Naive thymus-derived CD4-positive, alpha-beta T cell (primary cell): ENCODE measurements at places on chromosomes 4 and X.

DNA sequence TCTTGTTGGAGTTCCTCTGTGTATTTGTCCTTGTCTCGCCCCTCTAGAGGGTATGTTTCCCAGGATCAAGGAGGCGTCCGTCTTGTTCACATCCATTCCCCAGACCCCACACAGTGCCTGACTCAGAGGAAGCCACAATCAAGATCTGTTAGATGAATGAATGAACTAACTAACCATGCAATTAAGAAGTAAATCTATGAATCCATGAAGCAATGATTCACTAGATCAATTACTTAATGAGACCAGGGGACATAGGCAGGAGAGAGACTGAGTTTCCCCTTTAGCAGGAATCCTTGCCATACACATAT is 11.9 kb downstream of the BLOC1S4 start:
- DNase-seq, result no peak

GRCh38 chrX:40539214-40540142 is 41.3 kb upstream of the ATP6AP2 start:
- peak; percentile 48 for DNase-seq

DNA sequence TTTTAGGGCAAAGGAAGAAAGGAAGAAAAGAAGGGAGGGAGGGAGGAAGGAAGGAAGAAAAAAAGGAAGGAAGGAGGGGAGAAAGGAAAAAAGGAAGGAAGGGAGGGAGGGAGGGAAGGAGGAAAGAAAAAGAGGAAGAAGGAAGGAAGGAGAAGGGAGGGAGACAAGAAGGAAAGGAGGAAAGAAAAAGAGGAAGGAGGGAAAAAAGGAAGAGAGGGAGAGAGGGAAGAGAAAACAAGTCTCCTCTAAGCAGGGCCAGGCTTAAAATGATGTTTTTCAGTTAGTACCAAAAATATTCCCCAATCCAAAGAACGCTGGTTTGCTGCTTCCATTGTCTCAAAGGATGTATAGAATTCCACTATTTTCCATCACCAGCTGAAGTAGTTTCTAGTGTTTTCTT is 2.0 kb downstream of the TIGD4 start:
- DNase-seq, result no peak

- DNase-seq, result no peak
Measured at GRCh38 chr4:91220315-91220714, 1083.5 kb upstream of the GRID2 start.

- DNase-seq, result peak; percentile 41
Measured at GRCh38 chr4:38160487-38161207, 200.4 kb downstream of the PTTG2 start.

- no peak for DNase-seq
Measured at GRCh38 chr4:6663596-6664393, 23.3 kb downstream of the MRFAP1 start.

- DNase-seq, result no peak
Measured at GRCh38 chr4:98204236-98204553, 57.0 kb upstream of the RAP1GDS1 start.

DNA sequence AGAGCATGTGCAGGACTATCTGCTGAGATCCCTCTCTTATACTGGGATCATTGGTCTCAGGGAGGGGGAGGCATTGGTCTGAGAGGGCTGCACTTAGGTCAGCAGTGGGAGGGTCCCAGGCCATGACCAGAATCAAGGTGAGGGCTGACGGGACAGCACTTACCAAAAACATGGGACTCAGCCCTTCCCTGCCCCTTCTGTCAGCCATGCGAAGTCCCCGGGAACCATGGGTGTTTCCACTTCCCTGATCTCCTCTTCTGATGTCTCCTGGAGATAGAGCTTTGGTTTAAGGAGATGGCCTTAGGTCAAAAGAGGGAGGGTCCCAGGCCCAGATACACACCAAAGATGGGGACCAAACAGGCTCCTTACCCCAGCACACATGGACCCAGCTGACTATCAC is 12.9 kb upstream of the HSFX1 start:
- no peak for DNase-seq

DNA sequence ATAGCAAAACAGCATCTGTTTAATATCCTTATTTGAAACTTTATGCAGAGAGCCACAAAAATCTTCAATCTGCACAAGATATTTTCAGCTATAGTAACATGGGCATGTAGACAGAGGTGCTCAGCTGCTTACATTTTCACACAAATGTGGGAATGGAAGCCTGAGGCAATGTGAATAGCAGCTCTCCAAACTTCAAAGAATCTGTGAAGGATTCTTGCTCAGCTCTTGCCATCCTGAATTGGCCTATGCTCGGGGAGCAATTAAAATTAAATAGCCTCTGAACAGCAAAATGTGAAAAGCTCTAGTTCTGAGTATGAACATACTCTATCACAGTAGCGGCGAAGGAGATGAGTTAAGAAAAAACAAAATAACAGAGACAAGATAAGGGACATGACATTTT is 1523.8 kb downstream of the PCDH7 start:
- no peak for DNase-seq
